ENCODE measurements at places on chromosomes 5 and 9.

DNA sequence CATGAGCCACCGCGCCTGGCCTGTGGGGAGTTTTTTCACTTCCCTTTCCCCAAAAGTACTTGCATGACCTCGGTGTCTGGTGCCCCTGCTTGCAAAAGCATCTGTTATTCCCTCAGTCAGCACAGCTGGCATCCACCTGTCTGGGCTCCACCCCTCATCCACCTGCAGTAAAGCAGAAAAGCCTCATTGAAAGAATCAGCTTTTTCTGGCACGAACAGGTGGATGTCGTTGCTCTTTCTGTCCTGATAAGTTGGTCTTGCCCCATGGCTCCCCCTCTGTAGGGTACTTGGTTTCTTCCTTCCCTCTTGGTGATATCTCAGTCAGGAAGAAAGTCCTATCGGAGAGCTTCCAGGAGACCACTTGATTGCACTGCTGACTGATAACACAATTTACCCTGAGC lies 37.4 kb downstream of the WWC1 start:
- DNase-seq, result peak; percentile 29

DNA sequence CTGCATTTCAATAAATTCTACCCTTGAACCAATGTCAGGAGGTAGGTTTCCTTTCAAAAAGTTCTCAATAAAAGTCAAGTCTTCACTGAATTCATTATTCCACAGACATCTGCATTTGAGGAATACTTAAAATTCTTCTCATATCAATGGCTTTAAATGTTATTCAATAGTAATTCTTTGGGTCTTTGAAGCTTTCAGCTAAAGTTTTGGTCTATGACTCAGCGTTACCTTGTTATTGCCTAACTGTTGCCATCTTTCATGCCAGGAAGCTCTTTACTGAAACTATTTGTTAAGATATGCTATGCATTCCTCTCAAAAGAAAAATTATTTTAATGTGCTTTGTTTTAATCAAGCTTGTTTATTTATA lies 170.5 kb downstream of the NNT start:
- DNase-seq, result no peak

GRCh38 chr9:27675354-27675753 lies 102.1 kb upstream of the C9orf72 start:
- no peak for DNase-seq

DNA sequence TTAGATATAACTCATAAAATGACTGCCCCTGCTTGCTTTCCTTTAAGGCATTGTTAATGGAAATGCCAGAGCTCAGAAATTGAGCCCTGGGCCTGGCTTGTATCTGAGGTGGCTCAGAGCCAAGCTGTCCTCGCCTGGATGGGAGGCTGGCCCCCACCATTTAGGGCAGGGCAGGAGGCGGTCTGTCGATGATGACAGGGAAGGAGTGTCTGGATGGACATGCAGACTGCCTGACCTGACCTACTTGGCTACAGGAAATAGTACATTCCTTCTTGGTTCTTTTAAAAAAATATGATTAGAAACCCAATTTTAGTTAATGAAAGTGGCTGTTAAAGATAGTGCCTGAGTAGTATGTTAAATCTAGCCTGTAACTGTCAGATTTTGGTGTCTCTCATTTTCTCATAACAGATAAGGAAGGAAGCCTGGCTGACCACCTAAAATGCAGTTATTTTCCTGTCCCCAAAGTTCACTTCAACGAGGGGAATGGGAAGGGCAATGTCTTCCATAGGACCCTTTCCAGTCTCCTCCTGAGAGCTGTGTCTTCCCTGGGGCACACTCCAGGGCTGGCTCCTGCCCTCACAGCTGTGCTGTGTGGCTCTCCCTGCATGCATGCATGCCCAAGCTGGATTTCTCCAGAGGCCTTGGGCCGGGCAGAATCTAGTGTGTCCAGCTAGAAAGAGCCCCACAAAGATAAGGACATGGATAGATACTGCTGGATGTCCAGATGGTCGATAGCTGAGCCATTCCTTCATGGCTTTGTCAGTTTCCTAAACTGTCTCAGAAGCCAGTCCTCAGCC lies 42.3 kb downstream of the MACROH2A1 start:
- no peak for DNase-seq

DNA sequence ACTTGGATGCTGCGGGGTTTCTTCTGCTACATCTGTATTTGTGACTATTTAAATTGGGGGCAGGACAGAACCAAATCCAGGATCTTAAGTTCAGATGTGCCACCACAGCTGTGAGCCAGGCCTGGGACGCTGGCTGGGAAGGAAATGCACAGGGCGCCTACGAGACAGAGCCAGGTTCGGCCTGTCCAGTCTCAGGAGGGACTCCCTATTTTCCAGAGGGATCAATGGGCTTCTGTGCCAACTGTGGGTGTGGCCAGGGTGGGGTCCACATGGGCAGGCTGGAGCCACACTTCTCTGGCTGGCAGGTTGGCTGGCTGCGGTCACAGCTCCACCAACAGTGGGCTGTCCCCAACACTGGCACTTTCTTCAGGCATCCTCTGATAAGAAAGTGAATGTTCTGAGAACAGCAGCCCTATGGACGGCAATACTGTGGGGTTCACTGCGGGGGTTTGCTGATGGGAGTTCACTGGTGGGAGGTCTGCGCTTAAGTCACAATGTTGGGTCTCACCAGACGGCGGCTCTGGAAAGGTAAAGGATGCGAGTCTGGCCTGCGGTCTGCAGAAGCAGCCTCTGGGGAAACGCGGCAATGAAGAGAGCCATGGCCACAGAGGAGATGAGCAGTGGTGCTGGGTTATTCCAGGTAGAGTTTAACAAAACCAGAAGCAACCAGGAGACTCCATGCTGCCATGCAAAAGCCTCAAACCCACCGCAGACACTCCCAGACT lies 78.1 kb downstream of the DAP start:
- no peak for DNase-seq

GRCh38 chr9:36401164-36401740 lies 1.2 kb upstream of the RNF38 start:
- DNase-seq, result peak; percentile 94

DNA sequence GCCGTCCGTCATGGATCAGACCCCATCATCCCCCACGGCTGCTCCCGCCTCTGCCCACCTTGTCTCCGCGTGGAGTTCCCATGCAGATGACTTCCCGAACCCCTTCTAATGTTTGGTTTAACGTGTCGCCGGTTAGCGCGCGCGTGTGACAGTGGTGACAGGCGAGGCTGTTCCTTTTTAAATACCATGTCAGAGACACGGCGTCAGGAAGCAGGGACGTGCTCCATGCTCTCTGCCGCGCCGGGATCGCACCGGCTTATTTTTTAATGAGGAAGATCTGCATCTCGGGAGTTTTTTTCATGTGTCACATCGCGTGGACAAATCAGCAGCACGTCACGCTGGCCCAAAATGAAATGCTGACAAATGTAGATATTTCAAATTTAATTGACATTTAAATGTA lies 35.9 kb downstream of the CRB2 start:
- DNase-seq, result no peak

DNA sequence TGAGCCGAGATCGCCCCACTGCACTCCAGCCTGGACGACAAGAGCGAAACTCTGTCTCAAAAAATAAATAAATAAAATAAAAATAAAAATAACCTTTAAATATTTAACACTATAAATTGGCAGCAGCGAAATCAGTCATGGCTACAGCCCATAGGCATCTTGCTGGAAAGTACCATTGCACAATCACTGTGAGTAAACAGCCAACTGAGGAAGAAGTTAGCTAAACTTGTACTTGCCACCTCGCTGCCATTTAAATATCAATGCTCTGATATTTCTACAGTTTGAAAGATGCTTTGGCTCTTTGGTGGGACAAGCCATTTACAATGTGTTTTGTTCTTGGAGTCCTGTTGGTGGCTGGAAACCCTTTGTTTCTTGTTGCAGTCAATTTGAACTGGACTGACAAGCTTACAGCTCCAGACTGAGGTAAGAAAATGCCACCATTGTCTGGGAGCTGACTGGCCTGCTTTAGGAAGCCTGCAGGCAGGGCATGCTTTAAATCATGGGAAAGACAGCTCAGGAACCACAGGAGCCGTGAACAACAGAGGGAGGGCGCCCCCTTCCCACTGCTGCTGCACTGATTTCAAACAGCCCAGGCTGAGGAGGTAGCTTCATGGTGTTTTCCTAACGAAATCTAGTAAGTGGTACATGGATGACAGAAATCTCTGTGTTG lies 322.8 kb upstream of the RFX3 start:
- DNase-seq, result no peak

DNA sequence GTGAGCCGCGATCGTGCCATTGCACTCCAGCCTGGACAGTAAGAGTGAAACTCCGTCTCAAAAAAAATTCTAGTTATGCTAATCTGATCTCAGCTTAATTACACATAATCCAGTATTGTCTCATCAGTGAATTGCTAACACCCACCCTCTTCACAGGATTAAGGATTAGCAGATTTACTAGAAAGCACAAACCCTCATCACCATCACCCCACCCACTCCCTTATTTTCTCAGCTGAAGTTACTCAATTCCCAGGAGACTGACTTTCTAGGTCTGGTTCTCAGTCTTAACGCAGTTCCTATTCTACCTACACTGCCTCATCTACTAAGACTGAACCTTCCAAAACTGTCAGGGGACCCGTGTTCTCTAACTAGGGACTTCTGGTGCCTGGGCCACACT lies 9.0 kb downstream of the TOR1B start:
- no peak for DNase-seq

DNA sequence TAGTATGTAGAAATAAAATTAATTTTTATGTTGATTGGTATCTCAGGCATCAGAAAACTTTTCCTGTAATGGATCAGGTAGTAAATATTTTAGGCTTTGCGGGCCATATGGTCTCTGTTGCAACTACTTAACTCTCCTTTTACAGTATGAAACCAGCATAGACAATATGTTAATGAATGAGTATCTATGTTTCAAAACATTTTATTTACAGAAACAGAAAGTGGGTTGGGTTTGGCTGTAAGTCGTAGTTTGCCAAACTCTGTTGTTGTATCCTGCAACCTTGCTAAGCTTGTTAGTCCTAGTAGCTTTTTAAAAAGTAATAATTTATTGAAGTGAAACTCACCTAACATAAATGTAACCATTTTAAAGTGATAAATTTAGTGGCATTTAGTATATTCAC lies 132.1 kb downstream of the NR3C1 start:
- DNase-seq, result no peak

DNA sequence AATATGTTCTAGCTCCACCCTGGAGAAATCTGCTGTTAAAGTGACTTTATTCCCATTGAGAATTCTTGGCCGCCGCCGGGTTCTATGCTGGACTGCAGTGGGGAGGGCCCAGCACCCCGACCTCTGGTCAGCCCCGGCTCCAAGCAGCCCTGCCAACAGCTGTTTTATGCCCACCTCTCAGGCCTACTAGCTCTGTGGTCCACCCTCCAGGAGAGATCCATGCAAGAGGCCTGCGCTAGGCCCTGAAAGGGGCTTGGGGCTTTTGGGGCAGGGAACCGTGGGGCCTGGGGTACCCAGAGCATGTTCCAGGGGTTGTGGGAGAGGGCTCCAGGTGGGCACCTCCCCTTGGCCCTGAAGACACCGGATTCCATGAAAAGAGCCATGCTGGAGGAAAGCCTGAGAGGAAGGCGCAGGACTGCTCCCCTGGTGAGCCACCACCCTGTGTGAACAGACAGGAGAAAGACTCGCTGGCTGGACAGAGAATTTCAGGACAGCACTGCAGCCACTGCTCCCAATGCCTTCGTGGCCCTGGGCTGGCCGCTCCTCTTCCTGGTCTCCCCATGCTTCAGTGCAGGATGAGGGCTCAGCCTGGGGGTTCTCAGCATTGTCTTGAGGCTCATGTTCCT lies 44.6 kb upstream of the RUFY1 start:
- no peak for DNase-seq

DNA sequence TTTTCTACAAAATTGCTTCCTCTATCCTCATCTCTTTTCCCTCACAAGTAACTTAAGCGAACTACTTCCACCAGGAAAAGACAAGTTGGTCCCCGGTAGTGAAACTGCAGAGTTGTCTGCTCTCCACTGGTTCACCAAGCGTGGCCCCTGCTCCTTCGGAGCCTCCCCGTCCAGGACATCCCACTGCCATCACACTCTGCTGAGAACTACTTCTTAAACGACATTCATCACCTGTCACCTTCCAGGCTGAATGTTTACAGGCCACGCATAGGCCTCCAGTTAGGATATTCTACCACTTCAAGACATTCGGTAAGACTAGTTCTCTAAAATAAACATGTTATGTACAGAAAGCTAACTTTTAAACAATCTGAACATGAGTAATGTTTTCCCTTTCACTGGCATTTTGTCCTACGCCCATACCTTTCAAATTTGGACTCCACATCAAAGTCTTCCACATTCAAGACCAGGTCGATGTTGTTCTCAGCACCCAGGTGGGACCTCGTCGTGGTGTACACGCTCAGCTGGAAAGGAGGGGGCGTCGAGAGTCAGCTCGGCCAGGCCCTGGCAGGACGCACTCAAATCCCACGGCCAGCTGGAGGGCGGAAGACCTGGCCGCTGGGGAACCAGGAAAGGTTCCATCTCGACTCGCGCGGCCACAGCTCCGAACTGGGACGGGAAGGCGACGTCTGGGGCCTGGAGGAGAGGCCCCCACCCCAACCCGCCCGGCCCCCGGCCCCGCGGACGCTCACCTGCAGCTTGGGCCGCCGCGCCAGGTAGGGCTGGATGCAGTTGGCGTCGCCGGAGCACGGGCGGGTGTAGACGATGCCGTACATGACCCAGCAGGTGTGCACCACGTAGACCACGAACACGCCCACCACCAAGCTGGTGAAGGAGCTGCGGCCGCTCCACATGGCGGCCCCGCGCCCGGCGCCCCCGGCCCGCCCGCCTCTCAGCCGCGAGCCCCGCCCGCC lies 683 bp downstream of the CLPTM1L start:
- DNase-seq, result no peak

DNA sequence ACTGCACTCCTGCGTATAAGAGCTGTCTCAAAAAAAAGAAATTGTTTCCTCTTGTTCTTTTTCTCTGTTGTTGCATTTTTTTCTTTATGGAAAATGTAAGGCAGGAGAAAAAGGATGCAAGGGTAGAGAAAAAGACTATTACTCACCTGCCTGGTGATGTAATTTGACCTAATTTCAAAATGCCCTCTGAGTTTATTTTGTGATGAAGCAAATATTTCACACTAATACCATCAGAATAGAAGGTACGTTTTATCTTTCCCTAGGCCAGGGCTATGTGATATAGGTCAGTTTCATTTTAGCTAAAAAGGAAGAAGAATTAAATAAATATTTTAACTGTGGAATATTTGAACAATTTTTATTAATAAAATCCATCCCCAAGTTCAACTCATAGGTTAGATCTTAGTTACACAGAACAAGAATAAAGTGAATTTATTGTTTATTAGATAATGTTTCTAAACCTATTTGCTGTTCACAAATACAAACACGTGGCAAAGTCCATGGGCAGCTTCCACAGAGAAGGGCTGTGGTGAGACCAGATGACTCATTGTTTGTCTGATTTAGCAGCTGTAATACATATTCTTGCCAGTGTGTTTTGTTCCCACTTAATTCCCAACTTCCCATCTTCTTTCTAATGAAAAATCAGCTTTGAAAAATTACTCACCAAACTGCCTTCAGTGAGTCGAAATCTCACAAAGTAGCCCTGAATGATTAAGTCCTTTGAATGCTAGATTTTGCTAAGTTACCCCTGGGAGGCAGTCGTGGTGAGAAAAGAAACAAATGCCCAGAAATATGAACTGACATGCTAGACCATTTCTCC lies 52.8 kb upstream of the CCDC112 start:
- DNase-seq, result no peak

GRCh38 chr9:137323531-137324331 lies 21.7 kb upstream of the NRARP start:
- no peak for DNase-seq
